ENCODE measurements at places on chromosomes 16 and 17. TPM values are rescaled to one million over a fixed set of nuclear protein-coding genes. Genes with fewer than 3 reads are reported as not detected.

GRCh38 chr16:88301431-88301830 is 81.3 kb upstream of the ZNF469 start:
- H3K36me3 ChIP-seq: no peaks in the 10 kb centered on the region
- peak; percentile 19 for DNase-seq

- no peaks in the 10 kb centered on the region for H3K4me1 ChIP-seq
- H3K36me3 ChIP-seq: no peaks in the 10 kb centered on the region
- DNase-seq: no peak
- no peak overlapping the region for H3K27ac ChIP-seq
Measured at GRCh38 chr17:50501054-50501453, 7.2 kb upstream of the MYCBPAP start.

DNA sequence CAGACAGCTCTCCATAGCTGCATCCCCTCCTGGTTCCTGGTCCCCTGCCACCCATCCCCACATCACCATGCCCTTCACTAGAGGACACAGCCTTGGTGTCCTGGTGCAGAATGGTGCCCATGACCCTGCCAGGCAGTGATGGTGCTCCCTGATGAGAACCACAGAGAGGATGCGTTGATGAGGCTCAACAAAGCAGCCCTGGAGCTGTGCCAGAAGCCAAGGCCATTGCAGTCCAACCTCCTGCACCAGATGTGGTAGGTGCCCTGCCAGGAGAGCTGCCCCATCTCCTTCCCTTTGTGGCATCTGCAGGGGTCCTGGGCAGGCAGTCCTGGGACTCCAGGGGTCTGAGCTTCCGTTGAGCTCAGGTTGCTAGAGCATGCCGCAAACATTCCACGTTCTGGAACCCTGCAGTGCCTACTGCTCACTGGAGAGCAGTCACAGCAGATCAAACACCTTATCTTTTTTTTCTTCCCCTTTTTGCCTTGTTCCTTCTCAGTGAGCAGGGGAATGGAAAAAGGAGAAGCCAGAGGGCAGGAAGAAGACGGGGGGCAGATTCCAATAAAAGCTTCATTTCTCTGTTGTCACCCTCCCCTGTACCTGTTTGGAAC is 5.3 kb upstream of the EPN3 start:
- H3K4me1 ChIP-seq: peaks cover 6% of the 10 kb centered on the region
- no peak overlapping the region for H3K27ac ChIP-seq
- no peak for DNase-seq
- no peak overlapping the region for H3K4me3 ChIP-seq

- H3K36me3 ChIP-seq: no peaks in the 10 kb centered on the region
- DNase-seq: no peak
- H3K27me3 ChIP-seq: no peaks in the 10 kb centered on the region
- H3K27ac ChIP-seq: no peak overlapping the region
Measured at GRCh38 chr16:84279881-84280280, 14.8 kb upstream of the WFDC1 start.

Gene TAT
- not detected for total RNA-seq

DNA sequence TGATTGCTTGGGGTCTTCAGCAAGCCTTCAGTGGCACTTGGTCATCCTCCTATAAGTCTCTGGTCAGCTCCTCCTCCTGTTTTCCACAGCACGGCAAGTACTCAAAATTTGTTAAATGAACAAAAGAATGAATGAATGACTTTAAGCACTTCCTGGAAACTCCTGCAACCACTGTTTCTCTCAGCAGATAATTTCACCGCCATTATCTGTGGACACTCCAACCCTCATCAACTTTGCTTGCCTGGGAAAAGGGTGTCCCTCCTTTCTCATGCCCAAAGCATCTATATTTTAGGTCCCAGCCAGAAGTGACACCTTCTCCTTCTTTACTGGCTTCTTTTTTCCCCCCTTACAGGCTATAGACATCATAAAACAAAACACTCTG is 4.4 kb downstream of the PROCA1 start:
- no peak overlapping the region for H3K4me3 ChIP-seq
- DNase-seq: no peak
- no peak overlapping the region for H3K27ac ChIP-seq
- peaks cover 9% of the 10 kb centered on the region for H3K4me1 ChIP-seq

Gene C17orf107
- 2.2 TPM for total RNA-seq

GRCh38 chr17:51251010-51251409 is 8.8 kb downstream of the MBTD1 start:
- no peaks in the 10 kb centered on the region for H3K27me3 ChIP-seq
- H3K27ac ChIP-seq: no peak overlapping the region
- peaks cover 23% of the 10 kb centered on the region for H3K36me3 ChIP-seq
- H3K4me3 ChIP-seq: no peak overlapping the region
- DNase-seq: no peak

GRCh38 chr17:73430848-73431247 is 119.0 kb upstream of the CDC42EP4 start:
- no peak overlapping the region for H3K4me3 ChIP-seq
- peaks cover 12% of the 10 kb centered on the region for H3K4me1 ChIP-seq
- H3K36me3 ChIP-seq: no peaks in the 10 kb centered on the region
- no peak overlapping the region for H3K27ac ChIP-seq
- H3K27me3 ChIP-seq: no peaks in the 10 kb centered on the region
- peak; percentile 61 for DNase-seq

GRCh38 chr16:21033704-21034103 is 116.9 kb downstream of the DNAH3 start:
- H3K27me3 ChIP-seq: no peaks in the 10 kb centered on the region
- H3K27ac ChIP-seq: no peak overlapping the region
- H3K36me3 ChIP-seq: no peaks in the 10 kb centered on the region
- H3K4me3 ChIP-seq: no peak overlapping the region
- no peaks in the 10 kb centered on the region for H3K4me1 ChIP-seq

DNA sequence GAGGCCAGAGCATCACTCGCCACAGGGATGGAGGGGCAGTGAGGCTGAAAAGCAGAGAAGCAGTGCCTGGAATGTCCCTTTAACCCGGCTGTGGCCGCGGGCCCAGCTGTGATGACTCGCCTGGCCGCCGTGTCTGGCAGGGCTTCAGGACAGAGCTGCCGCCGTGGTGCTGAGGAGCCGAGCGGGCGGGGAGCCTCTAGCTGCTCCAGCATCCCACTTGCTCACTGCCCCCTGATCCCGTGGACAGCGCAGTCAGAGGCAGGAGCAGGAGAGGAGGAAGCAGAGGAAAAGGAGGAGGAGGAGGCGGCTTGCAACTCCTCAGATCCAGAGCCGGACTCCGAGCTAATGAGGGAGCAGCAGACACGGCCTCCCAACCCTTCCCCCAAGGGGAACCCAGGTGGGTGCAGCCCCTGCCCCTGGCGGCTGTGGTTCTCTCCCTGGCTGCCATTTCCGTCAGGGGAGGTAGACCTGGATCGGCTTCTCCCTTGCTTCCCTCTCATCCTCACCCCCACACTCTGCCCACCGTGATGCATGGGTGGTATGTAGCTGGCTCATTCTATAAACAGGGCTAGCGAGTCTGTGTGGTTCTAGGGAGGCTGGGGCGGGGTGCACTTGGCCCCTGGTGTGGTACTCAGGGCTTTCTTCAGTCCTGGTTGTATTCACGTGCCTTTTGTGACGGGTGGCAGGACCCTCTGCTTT is 165.7 kb downstream of the CMIP start:
- DNase-seq: no peak
- peaks cover 23% of the 10 kb centered on the region for H3K36me3 ChIP-seq
- H3K27ac ChIP-seq: peak overlapping the region; percentile 31
- H3K4me3 ChIP-seq: peak overlapping the region; percentile 11
- no peaks in the 10 kb centered on the region for H3K27me3 ChIP-seq

GRCh38 chr16:58026139-58026704 is 668 bp downstream of the MMP15 start:
- no peaks in the 10 kb centered on the region for H3K36me3 ChIP-seq
- H3K27me3 ChIP-seq: no peaks in the 10 kb centered on the region
- peak overlapping the region; percentile 87 for H3K27ac ChIP-seq

GRCh38 chr17:16477255-16477654 is 14.7 kb downstream of the LRRC75A start:
- H3K4me1 ChIP-seq: no peaks in the 10 kb centered on the region
- no peaks in the 10 kb centered on the region for H3K36me3 ChIP-seq
- no peak for DNase-seq
- H3K27me3 ChIP-seq: no peaks in the 10 kb centered on the region

DNA sequence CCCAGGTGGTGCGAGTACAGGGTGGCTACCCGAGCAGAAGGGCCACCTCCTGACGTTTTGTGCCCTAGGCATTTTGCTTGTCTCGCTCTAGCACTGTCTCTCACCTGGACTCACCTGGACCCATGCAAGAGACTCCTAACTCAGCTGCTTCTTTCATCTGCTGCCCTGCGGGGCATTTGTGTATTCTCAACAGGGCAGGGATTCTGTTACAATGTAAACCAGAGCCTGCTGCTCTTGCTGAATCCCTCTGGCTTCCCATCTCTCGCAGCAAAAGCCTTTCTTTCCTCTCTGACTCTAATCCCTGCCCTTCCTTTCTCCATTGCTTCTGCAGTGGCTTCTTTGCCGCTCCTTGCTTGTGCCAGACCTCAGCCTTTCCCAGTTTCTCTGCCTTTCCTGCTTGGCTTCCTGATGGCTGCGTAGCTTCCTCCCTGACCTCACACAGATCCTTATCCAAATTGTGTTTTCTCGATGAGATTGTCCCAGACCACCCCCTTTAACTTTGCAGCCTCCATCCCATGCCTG is 10.2 kb downstream of the ARSG start:
- H3K27me3 ChIP-seq: no peaks in the 10 kb centered on the region
- peaks cover 7% of the 10 kb centered on the region for H3K4me1 ChIP-seq
- H3K36me3 ChIP-seq: no peaks in the 10 kb centered on the region
- no peak for DNase-seq
- H3K4me3 ChIP-seq: no peak overlapping the region
- H3K27ac ChIP-seq: no peak overlapping the region

- peaks cover 73% of the 10 kb centered on the region for H3K36me3 ChIP-seq
- H3K4me1 ChIP-seq: peaks cover 76% of the 10 kb centered on the region
- peak overlapping the region; percentile 6 for H3K4me3 ChIP-seq
- H3K27me3 ChIP-seq: no peaks in the 10 kb centered on the region
- peak; percentile 86 for DNase-seq
Measured at GRCh38 chr17:82242977-82243647, 14.3 kb downstream of the SLC16A3 start.

GRCh38 chr16:55949518-55949917 is 74.3 kb upstream of the CES5A start:
- DNase-seq: no peak
- no peaks in the 10 kb centered on the region for H3K4me1 ChIP-seq
- no peak overlapping the region for H3K4me3 ChIP-seq
- no peaks in the 10 kb centered on the region for H3K36me3 ChIP-seq
- H3K27ac ChIP-seq: no peak overlapping the region
- H3K27me3 ChIP-seq: no peaks in the 10 kb centered on the region

Gene MMP2
- total RNA-seq: 178 TPM

DNA sequence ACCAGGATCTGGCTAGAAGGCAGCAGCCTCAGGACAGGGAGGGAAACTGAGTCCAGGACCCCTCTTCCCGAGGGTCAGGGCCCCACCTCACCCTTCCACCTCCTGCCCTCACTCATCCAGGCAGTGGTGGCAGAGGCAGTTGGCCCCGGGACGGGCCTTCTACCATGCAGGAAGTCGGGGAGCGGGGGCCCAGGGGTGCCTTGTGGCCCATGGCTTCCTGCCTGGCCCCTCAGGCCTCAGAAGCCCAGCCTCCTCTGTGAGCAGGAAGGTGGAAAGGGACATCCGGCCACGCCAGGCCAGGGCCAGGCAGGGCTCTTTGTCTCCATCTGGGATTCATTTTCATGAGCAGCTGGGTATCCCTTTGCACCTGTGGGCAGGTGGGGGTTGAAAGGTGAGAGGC is 58.5 kb downstream of the BAHCC1 start:
- H3K27me3 ChIP-seq: no peaks in the 10 kb centered on the region
- peaks cover 7% of the 10 kb centered on the region for H3K36me3 ChIP-seq
- DNase-seq: no peak
- no peak overlapping the region for H3K4me3 ChIP-seq

Gene TEKT1
- 9.7 TPM for total RNA-seq

DNA sequence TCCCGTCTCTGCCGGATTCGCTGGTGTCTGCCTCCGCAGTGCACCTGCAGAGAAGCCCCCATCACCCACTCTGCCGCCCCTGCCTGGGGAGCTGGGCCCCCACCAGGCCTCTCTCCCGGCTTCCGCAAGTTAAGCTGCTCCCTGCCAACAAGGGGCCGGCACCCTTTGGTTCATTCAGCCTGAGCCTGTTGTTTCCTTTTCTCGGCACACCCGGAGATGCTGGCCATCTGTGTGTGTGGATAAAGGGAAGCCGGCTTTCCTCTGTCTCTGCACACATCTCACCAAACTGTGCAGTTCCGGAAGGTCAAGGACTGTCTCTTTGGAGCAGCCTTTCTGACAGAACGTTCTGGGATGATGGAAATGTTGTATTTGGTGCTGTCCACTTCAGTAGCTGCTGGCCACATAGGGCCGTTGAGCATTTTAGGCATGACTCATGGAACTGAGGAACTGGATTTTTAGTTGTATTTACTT is 6.8 kb downstream of the MAPK8IP3 start:
- no peak overlapping the region for H3K4me3 ChIP-seq
- no peaks in the 10 kb centered on the region for H3K27me3 ChIP-seq
- no peak for DNase-seq
- peaks cover 22% of the 10 kb centered on the region for H3K4me1 ChIP-seq
- H3K36me3 ChIP-seq: peaks cover 7% of the 10 kb centered on the region
- H3K27ac ChIP-seq: no peak overlapping the region

Measured in lower lobe of right lung (tissue), 2 donors.